ENCODE measurements at places on chromosomes 2 and 18.

DNA sequence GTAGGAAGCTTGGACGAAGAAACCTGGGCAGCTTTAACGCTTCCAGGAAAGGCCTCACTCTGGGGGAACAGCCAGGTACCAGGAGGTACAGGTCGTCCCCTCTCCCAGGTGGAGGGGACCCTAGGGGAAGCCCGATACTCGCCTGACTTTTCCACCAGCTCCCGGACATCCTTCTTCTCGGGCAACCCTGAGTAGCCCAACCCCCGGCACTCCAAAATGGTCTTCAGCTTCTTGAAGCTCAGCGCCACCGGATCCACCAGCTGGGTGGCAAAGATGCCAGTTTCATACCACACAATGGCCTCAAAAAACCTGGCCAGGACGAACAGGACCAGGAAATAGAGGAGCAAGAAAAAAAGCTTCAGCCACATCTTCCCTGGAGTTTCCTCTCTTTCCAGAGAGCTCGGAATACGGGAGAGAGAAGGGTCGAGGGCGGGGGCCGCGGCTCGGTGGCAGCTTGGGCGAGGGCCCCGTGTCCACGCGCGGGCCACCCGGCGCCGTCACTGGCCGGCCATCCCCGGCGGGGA is 1.1 kb downstream of the RNF103 start:
- DNase-seq, result no peak

GRCh38 chr2:74983631-74984392 is 25.4 kb downstream of the POLE4 start:
- no peak for DNase-seq

DNA sequence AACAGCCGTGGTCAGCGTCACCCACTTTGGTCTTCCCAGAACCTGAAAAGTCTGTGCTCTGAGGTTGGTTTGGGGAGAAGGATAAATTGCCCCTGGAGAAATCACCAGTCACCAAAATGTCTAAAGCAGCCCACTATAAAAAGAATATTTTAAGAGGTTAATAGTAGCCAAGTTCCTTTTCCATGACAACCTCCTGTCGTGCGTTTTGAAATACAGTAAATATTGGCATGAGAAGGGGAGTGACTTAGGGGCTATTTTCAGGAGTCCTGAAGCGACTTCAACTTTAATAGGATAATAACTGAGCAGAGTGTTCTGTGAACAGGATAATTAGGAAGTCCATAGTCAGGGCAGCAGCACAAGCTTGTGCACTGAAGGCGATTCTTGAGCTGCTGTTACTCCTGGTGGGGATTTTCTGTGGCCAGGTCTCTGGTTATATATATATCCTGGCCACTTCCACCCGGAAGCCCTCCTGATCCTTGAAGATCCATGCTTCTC is 49.3 kb downstream of the RNF144A start:
- DNase-seq, result no peak

DNA sequence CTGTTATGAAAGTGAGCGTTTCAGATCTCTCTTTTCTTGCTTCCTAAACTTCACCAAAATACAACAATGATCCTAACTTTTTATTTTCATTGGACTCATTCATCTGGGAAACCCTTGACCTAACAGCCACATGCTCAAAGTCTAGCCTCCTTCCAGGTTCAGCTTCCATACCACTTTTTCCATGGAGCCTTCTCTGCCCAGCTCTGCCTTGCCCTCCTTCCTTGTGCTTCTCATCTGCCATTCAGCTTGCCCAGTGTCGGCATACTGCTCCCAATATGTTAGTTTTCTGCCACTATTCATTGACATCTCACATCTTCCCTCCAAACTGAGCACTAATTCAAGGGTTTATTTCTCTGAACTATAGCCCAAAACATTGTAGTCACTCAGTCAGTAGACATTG is 214.7 kb downstream of the RAD51AP2 start:
- DNase-seq, result no peak

DNA sequence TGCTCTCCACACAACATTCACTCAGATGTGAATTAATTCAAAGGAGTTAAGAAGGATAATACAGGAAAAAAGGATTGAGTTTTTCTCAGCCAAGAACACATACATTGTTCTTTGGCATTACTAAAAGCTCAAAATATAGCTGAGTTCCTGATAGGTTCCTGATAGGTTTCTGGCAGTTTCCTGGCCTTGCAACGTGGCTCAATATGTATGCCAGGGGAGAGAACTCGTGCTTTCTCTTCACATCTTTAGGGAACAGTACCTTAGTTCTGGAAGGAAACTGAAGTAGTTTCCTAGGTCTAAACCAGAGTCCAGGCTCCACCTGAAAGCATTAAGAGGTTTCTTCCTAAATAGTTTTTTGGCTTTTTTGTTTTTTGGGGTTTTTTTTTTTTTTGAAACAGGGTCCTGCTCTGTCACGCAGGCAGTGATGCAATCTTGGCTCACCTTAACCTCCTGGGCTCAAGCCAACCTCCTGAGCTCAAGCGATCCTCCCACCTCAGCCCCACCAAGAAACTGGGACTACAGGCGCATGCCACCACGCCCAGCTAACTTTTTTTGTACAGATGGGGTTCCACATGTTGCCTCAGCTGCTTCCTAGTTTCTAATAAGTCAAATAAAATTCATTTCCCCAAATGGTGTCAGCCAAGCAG is 42.8 kb downstream of the ESCO1 start:
- DNase-seq, result no peak

GRCh38 chr2:68031043-68031442 is 31.8 kb downstream of the C1D start:
- no peak for DNase-seq

- DNase-seq, result no peak
Observed at GRCh38 chr18:34543356-34543755, 166.7 kb upstream of the DTNA start.

GRCh38 chr2:120005834-120006521 is 6.9 kb upstream of the EPB41L5 start:
- no peak for DNase-seq

GRCh38 chr2:9937968-9938367 is 13.5 kb upstream of the GRHL1 start:
- DNase-seq, result no peak

- no peak for DNase-seq
Observed at GRCh38 chr18:38941711-38942561, 1376.3 kb upstream of the CELF4 start.

GRCh38 chr2:204251998-204252376 is 293.3 kb upstream of the PARD3B start:
- DNase-seq, result no peak

GRCh38 chr18:45621061-45621511 is 5.8 kb downstream of the SLC14A2 start:
- no peak for DNase-seq

DNA sequence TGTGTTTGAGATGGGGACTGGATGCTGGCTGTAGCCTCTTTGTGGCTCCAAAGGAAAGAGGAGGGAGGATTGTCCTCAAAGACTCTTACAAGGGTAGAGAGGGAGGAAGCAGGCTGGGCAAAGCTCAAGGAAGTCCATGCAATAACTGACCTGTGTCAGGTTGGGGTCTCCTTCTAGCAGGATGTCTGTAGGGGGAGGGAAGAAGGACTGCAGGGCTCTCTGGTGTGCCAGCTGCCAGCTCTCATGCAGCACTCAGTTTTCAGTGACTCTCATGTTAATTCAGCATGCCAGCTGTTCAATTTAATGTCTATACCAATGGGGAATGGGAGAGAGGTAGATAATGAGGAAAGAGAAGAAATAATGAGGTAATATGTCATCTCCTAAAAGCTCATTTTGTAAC is 85.3 kb upstream of the RANBP2 start:
- DNase-seq, result no peak

DNA sequence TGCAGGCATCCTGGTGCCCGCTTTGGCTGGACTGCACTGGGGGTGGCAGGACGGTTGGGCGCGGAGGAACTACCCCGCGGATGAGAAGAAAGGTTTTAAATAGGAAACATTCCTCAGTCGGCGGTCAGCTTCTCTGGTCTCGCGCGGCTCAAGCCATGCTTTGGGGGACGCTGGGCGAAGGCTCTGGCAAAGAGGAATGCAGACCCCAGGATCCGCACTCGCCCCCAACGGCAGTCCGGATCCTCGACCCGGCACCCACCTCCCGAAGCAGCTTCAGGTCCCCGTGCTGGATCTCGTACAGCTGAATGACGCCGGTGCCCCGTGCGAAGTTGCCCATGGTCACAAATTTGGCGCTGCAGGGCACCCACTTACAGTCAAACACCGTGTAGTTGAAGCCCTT is 686 bp upstream of the PNO1 start:
- DNase-seq, result no peak

GRCh38 chr2:203280428-203281064 is 41.7 kb downstream of the CYP20A1 start:
- no peak for DNase-seq

DNA sequence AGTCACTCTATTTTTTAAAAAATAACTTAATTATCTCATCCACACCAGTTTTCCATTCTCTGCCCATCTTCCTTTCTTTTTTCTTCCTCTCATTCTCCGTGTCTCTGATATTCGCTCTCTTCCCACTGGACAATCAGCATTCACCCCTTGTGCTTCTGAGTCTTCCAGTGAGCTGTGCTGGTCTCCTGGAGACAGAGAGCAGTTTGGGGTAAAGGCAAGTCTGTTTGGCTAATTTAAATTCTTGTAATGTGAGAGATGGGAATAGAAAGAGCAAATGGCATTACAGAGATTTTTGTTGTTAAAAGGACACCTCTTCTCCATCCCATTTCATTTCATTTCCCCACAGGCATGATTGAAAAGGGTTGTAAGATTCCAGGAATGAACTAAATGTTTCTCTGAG is 107.5 kb downstream of the DTNA start:
- no peak for DNase-seq

DNA sequence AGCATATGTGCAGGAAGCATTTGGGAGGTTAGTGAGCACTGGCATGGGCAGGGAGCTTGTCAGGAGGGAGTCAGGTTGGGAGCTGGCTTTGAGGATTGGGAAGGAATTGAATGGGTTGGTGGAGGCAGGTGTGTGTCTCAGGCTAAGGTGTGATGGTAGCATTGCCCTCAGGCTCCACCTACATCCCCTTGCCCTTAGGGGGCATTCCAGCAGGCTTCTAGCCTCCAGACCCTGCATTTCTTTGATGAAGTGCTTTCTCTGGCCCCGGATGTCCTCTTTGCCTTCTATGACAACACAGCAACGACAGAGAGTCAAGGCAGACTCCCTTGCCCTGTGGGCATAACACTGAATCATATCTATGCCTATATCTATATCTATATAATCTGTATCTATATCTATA is 13.5 kb downstream of the RHBDD1 start:
- DNase-seq, result no peak

GRCh38 chr2:160199683-160200389 is at the start of gene ITGB6:
Gene ITGB6, minus strand, starts transcription at chr2:160200272. Its CDS starts 209 bp downstream, at chr2:160200063.
- DNase-seq, result no peak

DNA sequence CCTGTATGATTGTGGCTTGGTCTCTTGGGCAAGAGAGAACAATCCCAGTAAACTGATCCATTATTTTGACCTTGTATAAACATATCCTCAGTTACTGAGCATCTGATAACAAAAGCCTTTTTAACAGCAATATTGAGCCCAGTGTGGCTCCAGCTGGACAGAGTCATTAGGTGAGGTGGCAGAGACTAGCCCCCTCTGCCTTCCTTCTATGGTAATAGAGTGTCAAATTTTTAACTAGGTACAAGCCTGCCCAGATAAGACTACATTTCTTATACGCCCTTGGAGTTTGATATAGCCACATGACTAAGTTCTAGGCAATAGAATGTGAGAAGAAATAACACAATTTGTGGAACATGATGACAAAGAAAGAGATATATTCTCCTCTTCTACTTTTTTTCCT is 56.2 kb downstream of the HNMT start:
- no peak for DNase-seq

DNA sequence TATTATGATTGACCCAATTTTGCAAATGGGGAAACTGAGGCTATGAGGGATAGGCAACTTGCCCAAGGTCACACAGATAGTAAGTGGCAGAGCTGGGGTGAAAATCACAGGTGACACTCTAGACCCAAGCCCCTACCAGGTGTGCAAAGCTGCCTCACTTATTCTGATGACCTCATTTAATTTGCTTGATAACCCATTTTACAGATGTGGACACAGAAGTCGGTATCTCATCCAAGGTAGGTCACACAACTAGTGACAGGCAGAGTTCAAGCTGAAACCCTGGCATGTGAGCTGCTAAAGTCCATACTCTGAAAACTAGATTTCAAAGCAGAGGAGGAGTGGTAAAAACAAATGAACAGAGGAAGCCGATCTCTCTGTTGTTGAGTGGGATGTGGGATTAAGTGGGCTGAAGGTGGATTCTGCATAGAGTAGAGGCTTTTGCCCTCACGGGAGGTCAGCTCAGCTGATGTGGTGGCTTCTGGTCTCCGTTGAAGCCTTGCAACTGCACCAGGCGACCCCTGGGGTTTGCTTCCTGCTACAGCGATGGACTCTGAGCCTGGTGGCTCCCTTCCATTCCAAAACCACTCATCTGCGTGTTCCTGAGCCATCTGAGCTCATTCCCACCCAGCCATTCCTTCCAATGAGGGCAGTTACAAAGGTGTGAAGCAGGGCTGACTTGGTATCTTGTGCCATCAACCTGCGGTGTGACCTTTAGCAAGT is 164.3 kb upstream of the FHL2 start:
- DNase-seq, result no peak

- no peak for DNase-seq
Observed at GRCh38 chr2:170847716-170848115, 31.0 kb downstream of the GAD1 start.

DNA sequence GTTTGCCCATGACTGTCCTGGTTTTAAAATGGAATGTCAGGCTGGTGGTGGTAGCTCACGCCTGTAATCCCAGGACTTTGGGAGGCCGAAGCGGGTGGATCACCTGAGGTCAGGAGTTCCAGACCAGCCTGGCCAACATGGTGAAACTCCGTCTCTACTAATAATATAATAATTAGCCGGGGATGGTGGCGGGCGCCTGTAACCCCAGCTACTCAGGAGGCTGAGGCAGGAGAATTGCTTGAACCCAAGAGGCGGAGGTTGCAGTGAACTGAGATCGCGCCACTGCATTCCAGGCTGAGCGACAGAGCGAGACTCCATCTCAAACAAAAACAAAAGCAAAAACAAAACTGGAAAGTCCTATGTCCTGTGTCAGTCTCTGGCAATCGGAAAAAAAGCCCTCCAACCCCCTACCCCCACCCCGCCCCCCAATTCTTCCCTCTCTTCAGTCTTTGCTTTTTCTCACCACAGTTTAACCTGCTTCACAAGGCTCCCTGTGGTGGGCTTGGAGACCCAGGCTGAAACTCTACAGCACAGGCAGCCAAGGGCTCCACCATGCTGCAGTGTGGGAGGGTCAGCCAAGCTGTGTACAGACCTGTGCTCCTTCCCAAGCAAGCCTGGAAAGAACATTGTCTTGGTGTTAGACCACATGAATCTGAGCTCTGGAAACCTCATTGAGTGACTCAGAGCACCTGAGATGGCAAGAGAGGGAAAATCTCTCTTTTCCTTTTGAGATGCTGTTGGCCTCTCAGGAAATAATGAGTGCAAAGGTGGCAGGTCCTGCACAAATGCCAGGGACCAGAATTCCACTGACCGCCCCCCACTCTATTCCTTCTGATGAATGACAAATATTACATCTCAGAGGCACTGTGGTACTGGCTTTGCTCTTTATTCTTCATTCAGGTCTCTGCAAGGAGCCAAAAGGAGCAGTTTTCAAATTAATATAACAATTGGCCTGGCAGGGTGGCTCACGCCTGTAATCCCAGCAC is 16.7 kb downstream of the MYCN start:
- DNase-seq, result no peak

- no peak for DNase-seq
Observed at GRCh38 chr18:78972385-78972918, 7.2 kb upstream of the SALL3 start.

Data from T1000 (cell line).